ENCODE measurements at places on chromosomes 1 and 21. TPM values are rescaled to one million over a fixed set of nuclear protein-coding genes. Genes with fewer than 3 reads are reported as not detected.

DNA sequence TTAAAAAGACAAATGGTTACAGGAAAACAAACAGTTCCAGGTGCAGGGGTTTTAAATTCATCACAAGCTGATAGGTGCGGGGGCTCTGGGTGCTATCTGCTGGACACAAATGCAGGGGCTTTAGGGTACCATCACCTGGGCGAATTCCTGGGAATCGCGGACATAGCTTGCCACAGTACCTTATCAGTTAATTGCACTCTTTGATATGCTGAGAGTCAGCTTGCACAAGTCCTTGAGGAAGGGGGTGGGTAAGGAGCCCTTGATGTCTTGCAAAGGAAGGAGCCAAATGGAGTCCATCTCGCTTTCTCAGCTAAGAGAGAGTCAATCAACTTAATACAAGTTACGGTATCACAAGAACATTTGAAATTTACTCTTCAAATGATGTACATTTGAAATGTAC is 25.4 kb upstream of the TMEM54 start:
- DNase-seq: no peak

DNA sequence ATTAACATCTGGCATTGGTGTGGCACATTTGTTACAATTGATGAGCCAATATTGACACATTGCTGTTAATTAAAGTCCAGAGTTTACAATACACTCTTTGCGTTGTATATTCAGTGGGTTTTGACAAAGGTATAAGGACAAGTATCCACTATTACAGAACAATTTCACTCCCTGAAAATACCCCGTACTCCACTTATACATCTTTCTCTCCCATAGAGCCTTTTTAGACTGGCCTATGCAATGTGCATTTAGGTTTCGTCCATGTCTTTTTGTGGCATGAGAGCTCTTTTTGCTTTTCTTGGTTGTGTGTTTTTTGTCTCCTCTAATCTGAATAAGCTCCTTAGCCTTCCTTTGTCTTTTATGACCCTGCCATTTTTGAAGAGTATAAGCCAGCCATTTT is 40.6 kb upstream of the TSNAX start:
- DNase-seq: no peak

DNA sequence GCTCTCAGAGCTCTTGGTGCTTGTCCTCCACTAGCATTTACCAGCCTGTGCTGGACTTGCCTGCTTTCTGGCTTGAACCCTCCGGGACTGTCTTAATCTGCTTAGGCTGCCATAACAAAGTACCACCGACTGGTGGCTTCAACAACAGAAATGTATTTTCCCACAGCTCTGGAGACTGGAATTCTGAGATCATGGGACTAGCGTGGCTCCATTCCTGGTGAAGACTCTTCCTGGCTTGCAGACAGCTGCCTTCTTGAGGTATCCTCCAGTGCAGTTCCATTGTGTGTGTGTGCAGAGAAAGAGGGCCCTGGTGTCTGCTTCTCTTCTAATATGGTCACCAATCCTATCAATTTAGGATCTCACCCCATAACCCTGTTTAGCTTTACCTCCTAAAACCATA is 22.0 kb upstream of the RCAN1 start:
- no peak for DNase-seq

DNA sequence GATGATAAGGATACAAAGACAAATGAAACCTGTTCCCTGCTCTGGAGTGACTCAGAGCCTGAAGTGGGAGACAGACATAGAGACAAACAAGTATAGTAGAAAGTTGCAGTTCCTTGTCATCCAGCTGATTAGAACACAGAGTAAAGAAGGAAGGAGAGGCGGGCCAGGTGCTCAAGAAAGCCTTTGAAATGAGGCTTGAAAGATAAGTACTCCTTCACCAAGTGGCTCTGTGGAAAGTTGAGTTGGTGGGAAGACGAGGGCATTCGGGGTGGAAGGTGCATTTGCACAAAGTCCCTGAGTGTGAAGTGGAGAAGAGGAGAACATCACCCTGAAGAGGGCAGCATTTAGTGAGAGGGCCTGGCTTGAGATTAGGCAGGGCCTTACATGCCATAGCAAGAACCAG is 17.0 kb downstream of the MARK1 start:
- DNase-seq: no peak

- DNase-seq: no peak
These were observed 9.1 kb downstream of the CDKN2C start for GRCh38 chr1:50978852-50979781.

DNA sequence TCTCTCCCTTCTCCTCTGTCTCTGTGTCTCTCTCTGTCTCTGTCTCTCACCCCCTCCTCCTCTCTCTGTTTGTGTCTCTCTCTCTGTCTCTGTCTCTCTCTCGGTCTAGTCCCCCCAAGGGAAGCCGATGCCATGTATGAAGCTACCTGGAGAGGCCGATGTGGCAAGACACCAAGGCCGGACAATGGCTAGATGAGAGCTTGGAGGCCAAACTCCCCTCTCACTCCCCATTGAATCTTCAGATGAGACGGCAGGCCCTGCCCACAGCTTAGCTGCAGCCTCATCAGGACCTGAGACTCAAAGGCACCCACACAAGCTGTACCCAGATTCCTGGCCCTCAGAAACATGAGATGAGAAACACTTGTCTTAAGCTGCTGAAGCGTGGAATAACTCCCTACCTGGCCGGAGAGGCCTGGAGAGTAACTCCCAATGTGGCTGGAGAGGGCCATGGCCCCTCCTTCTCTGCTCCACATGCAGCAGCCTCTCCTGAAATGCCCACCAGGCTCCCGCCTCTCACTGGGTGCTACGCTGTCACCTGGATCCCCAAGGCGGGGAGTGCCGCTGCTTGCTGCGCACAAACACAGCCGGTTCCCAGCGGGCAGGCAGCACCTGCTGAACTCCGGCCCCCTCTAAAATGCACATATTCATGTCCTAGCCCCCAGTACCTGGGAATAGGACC is 7.8 kb upstream of the ACTRT2 start:
- DNase-seq: no peak

Gene APP
- 1,771 TPM for total RNA-seq

Gene CLIC6
- 0.15 TPM for total RNA-seq

Measured in glomerular endothelial cell (primary cell).